CD8-positive, alpha-beta memory T cell (primary cell): ENCODE measurements at places on chromosomes 11 and 22. TPM values are rescaled to one million over a fixed set of nuclear protein-coding genes. Genes with fewer than 3 reads are reported as not detected.

Gene SCGB1C1
- not detected for total RNA-seq

Gene BIRC3
- 199 TPM for total RNA-seq

DNA sequence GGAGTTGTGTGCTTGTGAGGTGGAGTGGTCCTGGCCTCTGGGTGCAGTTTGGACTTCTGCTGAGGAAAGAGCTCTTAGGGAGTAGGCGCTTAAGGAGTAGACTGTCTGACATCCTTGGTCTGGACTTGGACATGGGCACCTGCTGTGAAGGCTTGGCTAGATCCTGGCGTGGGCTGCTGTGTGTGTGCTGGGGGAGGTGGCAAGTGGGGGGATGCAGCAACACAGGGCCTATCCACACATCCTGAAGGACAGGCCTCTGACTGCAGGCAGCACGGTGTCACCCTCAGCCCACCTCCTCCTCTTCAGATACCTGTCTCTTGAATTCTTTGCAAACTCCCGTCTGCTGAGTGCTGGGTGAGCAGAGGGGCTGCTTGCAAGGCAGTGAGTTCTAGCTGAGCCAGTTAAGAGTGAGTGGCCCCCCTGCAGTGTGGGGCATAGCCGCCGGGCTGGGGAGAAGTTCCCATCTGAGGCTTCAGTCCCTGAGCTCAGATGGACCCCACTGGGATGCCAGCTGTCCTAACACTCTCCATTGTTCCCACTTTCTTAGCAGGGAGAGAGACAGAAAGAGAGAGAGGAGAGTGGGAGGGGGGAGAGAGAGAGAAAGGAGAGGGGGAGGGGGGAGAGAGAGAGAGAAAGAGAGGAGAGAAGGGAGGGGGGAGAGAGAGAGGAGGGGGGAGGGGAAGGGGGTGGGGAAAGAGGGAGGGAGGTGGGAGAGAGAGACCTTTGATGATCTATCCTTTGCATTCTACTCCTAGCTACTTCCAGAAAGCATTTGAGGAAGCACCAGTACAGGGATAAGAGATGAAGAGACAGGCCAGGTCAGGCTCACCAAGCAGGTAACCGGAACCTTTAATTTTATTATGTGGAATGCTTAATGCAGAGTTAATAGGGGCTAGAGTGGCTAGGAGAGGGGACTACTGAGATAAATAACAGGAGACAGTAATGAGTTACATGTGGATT is 12.6 kb downstream of the SOX10 start:
- no peak overlapping the region for H3K27ac ChIP-seq
- no peaks in the 10 kb centered on the region for H3K27me3 ChIP-seq
- H3K4me1 ChIP-seq, result no peaks in the 10 kb centered on the region
- peaks cover 22% of the 10 kb centered on the region for H3K36me3 ChIP-seq
- H3K4me3 ChIP-seq, result no peak overlapping the region

DNA sequence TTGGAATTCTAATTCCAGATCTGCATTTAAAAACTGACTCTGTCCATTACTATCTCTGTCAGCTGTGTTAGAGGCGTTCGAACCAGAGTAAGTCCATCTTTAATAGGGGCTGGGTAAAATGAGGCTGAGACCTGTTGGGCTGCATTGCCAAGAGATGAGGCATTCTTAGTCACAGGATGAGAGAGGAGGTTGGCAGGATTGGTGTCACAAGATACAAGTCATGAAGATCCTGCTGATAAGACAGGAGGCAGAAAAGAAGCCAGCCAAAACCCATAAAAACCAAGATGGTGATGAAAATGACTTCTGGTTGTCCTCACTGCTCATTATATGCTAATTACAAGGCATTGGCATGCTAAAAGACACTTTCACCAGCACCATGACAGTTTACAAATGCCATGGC is 356.3 kb upstream of the ISX start:
- H3K4me1 ChIP-seq, result no peaks in the 10 kb centered on the region
- no peak for DNase-seq
- no peaks in the 10 kb centered on the region for H3K36me3 ChIP-seq
- H3K4me3 ChIP-seq, result no peak overlapping the region

GRCh38 chr11:73388265-73389133 is 12.3 kb downstream of the RELT start:
- no peak overlapping the region for H3K4me3 ChIP-seq
- no peaks in the 10 kb centered on the region for H3K27me3 ChIP-seq
- no peak for DNase-seq
- peaks cover 38% of the 10 kb centered on the region for H3K4me1 ChIP-seq

DNA sequence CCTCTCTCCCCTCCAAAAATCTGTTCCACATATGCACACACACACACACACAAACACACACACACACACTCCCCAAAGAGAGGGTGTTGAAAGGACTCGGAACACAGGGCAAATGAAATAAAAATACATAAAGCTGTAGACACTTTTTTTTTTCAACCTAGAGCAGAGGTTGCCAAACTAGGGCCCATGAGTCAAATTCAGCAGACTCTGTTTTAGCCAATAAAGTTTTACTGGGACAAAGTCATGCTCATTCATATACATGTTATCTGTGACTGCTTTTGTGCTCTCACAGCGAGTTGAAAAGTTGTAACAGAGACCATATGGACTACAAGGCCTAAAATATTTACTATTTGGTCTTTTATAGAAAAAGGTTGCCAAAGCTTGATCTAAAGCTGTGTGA is 8.9 kb downstream of the IMMP1L start:
- no peak for DNase-seq
- no peaks in the 10 kb centered on the region for H3K27me3 ChIP-seq
- no peaks in the 10 kb centered on the region for H3K4me1 ChIP-seq
- no peak overlapping the region for H3K27ac ChIP-seq

GRCh38 chr11:114610984-114611944 is 15.7 kb upstream of the NXPE4 start:
- no peak overlapping the region for H3K4me3 ChIP-seq
- no peaks in the 10 kb centered on the region for H3K27me3 ChIP-seq
- no peaks in the 10 kb centered on the region for H3K36me3 ChIP-seq
- no peak for DNase-seq

DNA sequence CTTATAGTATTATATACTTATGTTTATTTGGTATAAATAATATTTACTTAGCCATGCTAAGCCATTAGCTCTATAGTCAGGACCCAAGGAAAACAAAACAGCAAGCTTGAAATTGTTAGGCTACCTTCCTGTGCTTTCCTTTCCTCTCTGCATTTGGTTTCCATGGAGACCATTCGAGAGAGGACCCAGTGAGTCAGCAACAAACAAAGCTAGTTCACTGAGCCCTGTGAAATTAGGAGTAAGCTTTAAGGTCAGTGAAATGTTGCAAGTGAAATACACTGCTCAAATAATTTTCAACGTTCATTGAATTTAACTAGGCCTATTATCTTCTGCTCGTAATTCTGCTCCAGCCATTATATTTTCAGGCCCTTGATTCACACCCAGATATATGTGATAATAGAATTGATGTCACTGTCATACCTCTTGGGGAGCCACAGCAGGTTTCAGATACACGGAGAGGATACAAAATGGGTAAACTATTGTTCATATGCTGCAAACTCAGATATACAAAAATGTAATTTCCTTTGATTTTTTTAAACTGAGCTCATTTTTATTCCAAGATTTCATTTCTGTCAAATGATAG is 9.1 kb upstream of the OR10D3 start:
- H3K36me3 ChIP-seq, result no peaks in the 10 kb centered on the region
- H3K4me3 ChIP-seq, result no peak overlapping the region
- no peak for DNase-seq
- H3K27me3 ChIP-seq, result no peaks in the 10 kb centered on the region
